ENCODE measurements at places on chromosomes 2 and 18.

- peak; percentile 5 for DNase-seq
These were observed 56.6 kb downstream of the SP100 start for GRCh38 chr2:230472621-230473018.

- no peak for DNase-seq
These were observed 86.4 kb downstream of the TCF4 start for GRCh38 chr18:55501579-55501978.

DNA sequence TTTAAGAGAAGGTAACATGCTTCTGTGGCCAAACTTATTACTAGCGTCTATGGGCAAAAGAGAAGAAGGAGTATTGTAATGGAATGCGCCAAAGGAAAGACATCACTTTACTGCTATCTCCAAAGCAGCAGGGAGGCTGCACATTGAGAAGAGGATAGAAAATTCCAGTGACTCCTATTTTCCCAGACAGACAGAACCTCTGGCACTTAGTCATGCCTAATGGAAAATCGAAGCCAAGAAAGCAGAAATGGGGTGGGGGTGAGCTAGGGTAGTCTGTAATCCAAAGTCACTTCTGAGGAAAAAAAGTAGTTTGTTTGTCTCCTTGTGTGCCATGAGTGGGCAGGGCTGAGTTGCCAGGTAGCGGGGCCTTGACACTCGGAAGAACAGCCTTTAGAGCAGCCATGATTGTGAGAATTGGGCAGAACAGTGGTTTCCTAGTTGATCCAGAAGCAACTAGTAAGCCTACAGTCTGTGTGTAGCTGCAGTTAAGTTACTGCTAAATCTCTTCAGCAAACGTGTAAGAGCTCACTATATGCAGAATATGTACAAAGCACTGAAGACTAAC is 79.4 kb upstream of the FOSL2 start:
- DNase-seq, result peak; percentile 66

GRCh38 chr2:217434180-217434975 is 568.4 kb downstream of the TNS1 start:
- peak; percentile 96 for DNase-seq

DNA sequence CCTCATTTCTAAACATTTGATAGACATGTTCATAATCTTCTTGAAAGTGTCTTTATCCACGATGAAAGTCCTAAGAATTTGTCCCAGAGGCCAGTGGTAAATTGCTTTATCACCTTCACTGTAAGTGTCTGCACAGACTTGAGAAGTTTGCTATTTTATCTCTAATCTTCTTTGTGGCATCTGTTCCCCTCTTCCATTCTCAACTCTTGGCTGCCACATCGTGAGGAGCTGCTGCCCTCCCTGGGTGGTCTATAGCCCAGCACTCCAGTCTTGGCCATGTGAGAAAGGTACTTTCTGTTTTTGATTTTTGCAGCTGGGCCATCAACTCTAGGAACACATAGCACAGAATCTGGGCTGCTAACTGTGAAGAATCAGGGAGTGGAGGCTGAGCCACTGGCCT is 45.5 kb downstream of the SLC14A2 start:
- no peak for DNase-seq

DNA sequence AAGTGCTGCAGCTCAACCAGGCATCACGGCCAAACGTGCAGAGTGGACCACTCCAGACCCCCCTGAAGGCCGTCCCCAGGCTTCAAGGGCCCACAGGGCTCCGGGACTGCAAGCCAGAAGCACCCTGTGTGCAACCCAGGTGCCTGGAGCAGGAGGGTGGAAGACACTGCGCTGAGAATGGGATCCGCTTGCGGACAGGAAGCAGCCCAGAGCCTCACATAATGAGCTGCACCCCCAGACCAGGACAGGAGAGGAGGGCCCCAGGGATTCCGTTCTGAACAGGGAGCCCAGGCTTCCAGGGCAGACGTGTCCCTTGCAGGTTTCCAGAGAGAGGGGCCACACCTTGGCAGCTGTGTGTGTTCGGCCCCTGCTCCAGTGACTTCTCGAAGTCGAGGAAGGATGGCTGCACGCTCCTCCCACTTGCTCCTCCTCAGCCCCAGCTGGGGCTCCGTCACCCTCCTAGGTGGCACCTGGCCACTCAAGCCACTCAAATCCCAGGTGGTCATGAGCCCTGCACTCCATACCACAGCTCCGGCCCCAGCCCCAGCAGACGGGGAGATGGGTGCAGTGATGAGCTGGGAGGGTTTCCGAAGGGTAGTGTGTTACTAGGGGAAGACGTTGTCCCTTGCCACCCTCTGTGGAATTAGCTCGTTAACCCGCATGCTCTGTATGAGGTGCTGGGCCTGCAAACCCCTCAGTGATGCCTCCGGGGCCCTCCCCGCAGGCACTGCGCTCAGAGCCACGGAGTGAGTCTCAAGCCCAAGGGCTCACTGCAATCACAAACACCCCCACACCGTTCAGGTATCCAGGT is 79.2 kb downstream of the NDUFA10 start:
- no peak for DNase-seq

DNA sequence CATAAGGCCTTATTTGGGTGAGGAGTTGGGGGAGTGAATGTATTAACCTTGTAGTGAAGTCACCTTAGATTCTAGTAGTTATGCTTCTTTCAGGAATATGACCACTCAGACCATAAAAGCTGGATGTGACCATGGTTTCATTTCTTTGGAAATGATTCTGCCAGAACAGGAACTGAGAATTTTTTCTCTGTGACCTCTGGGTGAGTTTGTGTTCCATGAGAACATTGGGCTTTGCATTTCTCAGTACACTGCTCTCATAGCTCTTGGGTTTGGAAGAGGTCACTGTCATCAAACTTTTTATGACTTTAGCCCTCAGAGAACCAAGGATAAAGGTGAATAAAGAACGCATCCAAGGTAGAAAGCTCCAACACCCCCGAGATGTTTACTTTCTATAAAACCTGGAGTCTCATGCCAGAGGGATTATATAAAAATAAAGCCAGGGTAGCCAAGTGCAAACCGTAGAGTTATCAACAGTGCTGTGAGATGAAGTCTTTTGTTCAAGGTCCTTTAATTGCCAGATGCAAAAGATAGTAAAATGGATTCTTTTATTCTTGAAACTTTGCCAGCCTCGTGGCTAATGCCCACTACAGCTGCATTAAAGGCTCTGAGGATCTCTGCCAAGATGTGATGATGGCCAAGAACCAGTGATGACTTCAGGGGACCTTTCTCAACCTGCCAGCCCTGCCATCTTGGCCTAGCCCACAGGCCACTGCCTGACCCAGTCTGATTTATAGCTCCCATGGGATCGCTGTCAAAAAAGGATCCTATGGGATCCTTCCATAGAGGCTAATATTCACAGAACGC is 27.8 kb upstream of the MAT2A start:
- DNase-seq, result no peak

GRCh38 chr2:19124135-19124534 is 234.3 kb downstream of the OSR1 start:
- DNase-seq, result peak; percentile 86

GRCh38 chr2:181656450-181657291 is at the start of gene CERKL:
CERKL (minus strand) TSS chr2:181657105; CDS start chr2:181657006, 99 bp downstream.
- peak; percentile 19 for DNase-seq

DNA sequence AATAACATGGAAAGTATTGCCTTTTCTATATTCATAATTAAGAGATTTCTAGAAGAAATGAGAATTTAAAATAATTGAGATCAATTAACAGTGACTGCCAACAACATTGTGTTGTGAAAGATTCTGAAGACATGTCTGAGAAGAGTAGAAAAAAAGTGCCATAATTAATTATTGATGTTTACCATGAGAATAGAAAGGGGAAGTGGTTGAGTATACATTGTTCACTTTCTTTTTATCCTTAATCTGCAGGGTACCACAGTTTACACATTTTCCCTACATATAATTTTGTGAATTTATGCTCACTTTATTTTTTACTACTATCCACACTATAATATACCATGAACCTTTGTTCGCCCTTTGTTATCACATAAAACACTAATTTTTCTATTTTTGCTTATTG is 47.1 kb upstream of the UBE2E3 start:
- DNase-seq, result no peak

- no peak for DNase-seq
These were observed 7.6 kb downstream of the AMER3 start for GRCh38 chr2:130762910-130763385.

DNA sequence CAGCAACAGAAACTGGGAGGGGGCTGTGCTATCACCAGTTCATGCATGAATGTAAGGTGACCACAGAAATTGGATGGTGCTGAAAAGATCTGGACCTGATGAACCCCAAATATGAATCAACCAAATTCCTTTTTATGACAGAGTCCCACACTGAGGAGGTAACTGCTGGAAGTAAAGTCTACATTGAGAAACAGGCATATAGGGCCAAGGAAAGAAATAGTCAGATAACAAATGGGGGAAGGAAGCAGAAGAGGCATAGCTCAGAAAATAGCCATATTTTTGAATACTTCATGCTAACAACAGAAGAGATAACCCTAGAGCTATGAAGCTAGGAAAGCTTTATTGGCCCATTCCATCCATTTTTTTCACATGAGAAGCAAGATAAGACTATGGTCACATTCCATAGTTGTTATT is 25.8 kb downstream of the ZC3H6 start:
- DNase-seq, result peak; percentile 70

GRCh38 chr2:138433995-138434951 is 67.3 kb upstream of the SPOPL start:
- DNase-seq, result no peak

GRCh38 chr2:174729797-174730697 is 34.2 kb downstream of the CHRNA1 start:
- DNase-seq, result peak; percentile 11

DNA sequence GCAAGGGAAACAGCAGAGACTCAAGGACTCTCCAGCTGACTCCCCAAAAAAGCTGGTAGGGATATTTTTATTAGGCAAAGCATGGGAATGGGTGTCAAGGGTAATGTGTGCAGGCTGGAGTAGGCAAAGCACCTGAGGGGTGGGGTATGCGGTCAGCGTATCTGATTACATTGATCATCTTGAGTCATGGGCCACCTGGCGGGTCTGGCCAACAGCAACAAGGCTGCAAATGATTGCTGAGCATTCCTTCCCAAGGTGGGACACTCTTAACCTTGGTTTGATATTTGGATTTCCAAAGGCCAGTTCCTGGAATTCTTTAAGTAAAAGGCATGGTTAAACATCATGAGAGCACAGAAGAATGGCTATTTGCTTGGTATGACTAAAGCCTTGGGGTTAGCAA is 32.6 kb upstream of the CCBE1 start:
- DNase-seq, result no peak

DNA sequence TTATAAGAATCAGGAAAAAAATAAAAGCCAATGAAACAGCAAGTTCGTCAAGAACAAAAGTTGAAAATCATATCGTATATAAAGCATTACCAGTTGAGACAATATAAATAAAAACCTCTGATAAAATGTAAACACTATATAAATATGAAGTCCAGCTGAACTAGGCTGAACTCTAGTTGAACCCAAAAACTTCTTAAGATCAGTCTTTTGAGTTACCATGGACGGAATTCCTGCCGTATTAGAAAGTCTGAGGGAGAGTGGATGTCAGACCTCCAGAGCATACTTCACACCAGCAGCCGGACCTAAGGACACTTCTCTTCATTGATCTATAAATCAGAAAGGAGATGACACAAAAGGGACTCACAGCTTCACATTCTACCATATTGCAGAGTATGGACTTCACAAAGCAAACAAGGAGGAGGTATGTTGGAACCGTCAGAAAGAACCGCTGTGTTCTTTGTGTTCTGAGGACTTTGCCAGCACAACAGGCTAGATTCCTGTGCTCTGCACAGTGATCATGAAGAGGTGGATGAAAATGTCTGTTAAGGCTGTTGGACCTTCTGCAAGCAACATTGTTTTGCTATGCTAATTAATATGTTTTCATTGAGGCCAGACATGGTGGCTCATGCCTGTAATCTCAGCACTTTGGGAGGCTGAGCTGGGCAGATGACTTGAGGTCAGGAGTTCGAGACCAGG is 67.2 kb upstream of the SP5 start:
- DNase-seq, result no peak

- no peak for DNase-seq
These were observed 107.7 kb downstream of the HNMT start for GRCh38 chr2:138071720-138072719.

Measured in fibroblast of skin of scalp (primary cell).